Hematopoietic multipotent progenitor cell treated with erythropoietin and hydrocortisone succinate and interleukin-3 and kit ligand, for 8 days (in vitro differentiated cells): ENCODE measurements at places on chromosomes 2 and 18.

- peak; percentile 33 for DNase-seq
Measured at GRCh38 chr2:8427211-8427610, 254.6 kb upstream of the ID2 start.

DNA sequence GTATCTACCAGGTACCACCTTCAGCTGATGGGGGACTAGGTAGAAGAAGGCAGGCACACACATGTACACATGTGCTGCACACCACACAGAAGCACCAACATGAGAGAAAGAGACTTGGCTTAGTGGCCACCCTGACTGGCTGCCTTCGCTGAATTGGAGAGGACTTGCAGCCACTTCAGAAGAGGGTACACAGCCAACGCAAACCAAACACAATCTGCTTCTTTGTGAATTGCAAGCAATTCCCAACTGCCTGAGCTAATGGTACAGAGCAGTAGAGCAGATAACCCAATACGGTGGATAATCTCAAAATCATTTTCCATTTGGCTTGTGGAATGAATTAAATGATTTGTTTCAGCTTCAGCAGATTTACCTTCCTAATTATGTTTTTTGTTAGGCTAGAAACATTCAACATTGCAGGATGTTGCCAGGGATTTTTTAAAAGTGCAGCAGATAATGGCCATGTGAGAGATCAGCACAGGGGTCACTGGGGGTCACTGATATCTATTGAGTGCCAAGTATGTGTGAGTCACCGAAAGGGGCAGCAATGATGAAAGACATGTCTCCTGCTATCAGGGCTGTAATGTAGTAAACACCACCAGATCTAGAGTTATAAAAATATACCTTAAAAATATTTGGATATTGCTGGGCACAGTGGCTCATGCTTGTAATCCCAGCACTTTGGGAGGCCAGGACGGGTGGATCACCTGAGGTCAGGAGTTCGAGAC, 652.6 kb downstream of the BCL11A start:
- no peak for DNase-seq

DNA sequence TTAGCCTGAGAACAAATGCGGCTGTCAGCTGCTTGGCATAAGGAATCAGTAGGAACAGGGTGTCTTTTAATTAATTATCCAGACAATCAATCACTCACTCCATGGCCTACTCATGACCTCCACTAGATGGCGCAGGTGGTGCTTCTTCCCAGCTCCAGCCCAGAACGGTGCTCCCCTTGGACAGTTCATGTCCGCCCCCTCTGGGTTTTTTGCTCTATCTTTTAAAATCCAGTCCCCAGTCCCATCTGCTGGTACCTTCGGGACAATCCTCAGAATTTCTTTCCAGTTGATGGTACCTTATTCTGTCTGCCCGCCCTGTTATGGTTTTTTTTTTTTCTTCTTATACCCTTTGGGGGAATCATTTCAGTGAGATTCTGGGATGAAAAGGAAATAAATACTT, 99.8 kb downstream of the CACNB4 start:
- DNase-seq = peak; percentile 67

DNA sequence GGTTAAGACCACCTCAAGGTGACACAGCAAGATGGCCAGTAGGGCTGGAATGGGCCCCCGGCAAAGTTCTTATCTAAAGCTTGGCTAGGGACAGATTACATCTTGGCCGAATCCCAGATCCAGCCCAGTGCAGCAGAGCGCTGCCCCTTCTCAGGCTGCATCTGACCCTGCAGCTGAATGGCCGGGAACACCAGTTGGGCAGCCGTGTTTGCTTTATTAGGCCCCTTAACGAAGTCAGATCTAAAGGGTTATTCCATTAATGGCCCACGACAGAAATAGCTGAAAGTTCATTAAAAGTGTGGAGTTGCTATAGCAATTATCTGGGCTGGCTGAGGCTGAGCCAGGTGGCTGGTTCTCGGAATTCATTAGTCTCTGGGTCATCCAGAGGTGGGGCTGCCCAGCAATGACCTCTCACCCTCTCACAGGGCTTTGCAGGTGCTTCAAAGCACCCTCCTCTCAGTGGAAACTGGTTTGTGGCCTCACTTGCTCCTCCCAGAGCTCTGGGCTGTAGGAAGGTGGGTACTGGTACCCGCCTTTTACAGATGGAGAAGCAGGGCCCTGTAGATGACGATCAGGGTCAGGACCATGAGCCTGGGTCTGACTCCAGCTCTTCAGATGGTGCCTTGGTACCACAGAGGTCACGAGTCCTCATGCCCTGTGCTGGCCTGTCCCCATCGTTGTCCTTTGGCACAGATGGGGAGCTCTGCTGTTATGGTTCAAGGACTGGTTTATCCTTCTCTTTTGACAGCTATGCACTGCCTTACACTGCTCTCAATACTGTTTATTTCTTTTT, 68.8 kb downstream of the EMX1 start:
- DNase-seq = no peak

DNA sequence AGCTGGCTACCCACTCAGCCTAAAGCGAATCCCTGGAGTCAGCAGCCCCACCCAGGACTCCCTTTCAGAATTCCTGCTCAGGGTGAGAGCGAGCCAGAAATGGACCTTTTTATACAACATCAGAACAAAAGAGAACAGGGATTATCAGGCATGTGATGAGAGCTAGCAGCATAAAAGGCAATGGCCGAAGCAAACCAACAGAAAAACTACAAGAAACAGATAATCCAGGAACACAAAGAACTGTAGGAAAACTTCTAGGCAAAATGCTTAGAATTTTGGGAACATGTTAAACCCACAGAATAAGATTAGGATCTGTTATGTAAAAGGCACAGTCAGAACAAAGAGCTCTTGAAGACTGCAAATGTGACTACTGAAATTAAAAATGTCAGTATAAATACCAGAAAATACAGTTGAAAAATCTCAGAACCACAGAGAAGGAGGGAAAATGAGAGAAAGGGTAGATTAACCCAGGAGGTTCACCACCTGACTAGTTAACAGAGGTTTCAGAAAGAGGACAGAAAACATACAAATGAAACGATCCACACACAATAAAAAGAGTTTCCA, 31.3 kb downstream of the ITGA6 start:
- DNase-seq = no peak
